ENCODE measurements at places on chromosomes 11 and 22.

DNA sequence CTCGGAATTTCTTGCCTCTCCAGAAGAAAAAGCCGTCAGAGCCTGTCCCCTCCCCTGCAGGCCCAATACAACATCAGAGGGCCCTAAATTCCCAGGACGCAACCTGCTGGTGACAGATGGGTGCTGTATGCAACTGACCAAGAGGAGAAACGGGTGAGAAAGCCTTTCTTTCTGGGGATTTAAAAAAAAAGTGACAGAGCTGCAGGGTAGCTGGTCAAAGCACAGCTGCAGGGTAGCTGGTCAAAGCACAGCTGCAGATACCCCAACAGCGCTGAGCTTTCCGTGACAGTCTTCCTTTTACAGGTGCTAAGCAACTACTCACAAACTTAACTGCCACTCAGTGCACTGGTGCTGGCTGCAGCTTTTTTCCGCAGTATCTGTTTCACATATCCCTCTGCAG lies 17.8 kb downstream of the AP1B1 start:
- DNase-seq, result no peak

GRCh38 chr11:44834846-44835245 lies 108.1 kb downstream of the TSPAN18 start:
- no peak for DNase-seq

- DNase-seq, result peak; percentile 69
Measured at GRCh38 chr22:39144101-39144767, 8.2 kb downstream of the CBX7 start.

DNA sequence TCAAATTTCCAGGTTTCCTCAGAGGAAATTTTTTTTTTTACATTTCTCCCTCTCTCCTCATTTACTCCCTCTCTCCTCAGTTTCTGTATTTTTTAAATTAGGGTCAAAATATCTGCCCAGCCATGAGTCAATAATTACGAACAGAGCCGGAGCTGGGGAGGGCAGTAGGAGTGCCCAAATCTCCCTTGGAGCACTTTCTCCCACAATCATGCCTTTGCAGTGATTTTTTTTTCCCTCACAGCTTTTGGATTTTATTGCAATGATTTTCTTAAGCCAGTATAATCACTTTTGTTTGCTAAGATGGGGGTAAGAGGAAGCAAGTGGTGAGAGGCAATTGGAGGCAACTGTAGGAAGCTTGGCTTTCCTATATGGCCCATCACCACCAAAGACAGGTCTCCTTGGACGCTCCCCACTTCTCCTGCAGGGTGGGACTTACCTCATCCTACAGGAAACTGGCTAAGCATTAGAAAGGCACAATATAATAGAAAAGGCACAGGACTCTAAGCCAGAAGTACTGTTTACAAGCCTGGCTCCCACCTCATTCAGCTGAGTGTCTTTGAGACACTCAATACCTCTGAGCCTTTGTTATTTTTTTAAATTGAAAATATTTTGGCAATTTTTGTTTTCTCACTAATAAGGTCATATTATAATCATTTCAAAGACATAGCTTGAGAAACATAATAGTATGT lies 192.6 kb upstream of the PITPNB start:
- DNase-seq, result no peak

DNA sequence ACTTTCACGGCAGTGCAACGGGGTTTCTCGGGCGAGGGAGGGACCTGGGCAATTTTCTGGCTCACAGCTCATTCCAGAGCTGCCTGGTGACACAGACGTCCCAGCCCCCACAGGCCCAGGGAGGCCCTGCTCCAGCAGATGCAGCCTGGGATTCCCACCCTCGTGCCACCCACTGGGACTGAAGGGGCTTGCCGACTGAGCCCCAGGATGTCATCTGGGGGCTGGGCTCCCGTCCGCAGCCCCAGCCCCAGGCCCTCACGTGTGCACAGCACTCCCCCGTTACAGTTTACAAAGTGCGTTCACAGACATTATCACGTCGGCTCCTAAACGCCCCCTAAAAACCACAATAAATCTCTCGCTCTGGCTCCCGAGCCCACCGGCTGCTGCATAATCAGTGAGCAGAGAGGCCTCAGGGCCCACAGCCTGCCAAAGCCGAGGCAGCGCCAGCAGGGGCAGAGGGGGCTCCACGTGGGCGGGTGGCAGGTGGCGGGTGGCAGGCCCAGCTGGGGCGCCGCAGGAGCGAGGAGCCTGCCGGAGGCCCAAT lies 76.9 kb upstream of the TCF20 start:
- DNase-seq, result no peak

DNA sequence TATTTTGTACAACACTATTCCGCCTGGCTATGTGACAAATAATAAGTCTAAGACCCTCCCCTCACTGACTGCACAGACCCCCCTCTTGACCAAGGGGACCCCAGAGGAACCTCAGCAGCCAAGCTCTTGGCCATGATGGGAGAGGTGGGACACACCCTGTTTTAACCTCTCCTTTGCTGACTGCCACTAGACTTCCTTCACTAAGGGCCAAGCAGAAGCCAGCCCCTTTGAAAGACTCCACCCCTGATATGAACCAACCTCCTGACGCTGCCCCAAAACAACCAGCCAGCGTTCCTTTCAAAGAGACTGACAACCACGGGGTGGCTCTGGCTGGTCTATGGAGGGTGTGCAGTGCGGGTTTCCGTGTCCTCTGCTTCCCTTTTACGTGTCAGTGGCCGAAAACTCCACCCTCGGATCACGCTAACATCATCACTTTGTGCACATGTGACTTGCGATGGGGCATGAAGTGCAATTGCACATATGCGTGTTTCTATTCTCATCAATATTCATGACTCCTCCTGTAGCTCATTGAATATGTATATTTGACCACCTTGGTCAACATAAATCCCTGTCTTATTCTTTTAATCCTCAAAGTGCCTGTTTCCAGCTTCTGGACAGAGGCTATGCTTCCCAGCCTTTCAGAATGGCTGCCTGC lies 643.9 kb downstream of the TBC1D22A start:
- no peak for DNase-seq

- DNase-seq, result no peak
Measured at GRCh38 chr11:13135385-13136271, 126.5 kb downstream of the RASSF10 start.

GRCh38 chr11:74380746-74381439 lies 17.3 kb downstream of the PGM2L1 start:
- DNase-seq, result peak; percentile 37

DNA sequence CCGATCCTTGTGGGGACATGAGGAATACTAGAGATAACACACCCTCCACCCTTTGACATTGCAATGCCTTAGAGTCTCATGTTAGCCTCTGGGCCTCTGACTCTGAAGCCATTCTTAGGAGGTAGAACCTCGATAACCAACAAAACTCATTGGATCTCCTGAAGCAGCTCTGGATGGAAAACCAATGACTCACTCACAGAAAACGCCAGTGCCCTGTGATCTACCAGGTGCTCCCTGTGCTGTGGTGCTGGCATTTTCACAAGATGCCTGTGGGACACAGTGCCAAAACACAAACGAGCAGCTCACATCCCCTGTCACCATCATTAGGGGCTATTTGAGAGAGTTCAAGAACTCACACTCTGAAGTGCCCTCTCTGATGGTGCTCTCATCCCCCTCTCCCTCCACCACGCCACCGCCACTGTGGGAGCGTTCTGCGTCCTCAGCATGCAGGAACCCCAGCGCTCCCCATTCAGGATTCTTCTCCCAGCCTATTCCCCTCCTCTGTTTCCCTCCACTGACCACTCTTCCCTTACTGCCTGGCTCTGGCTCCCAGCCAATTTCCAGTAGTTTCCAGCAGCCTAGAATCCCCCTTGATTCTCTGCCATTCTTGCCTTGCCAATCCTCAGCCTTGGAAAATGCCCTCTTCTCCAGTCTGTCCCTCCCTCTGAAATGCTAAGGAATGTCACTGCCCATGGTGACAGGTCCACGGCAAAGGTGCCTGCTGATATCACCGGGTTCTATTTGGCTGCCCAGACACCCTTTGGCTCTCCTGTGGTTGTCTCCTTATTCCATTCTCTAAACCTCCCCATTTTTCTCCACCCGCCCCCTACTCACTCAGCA lies 4.7 kb upstream of the POLD4 start:
- no peak for DNase-seq

- DNase-seq, result no peak
Measured at GRCh38 chr22:27470169-27470772, 331.3 kb downstream of the MN1 start.

DNA sequence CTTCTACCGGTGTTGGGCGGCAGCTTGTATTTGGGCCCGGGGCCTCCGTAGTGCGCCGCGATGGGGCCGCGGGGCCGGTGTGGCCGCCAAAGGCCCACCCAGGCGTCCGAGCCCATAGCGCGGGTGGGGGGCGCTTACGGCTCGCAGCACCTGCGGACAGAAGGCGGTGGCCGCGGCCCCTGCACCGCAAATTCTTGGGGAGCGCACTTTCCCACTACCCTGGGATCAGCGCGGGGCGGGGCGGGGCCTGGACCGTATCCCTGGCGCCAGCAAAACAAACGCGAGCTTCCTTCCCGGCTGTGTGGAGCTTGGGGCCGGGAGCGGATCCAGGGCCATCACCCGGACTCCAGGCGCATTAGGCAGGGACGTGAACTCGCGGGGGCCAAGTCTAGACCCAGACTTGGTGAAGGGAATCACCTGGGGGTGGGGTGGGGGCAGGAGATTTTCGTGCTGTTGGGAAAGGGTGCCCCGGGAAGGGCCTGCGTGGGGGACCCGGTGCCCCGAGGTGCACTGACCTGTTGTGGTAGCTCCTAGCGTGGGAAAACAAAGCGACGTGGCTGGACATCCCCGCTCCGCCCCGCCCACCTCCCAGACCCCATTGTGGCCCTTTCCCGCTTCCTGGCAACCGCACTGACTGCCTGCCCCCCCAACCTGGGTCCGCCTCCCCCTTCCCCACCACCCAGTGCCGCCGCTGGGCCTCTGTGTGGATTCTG lies 2.3 kb upstream of the TYMP start:
- no peak for DNase-seq

DNA sequence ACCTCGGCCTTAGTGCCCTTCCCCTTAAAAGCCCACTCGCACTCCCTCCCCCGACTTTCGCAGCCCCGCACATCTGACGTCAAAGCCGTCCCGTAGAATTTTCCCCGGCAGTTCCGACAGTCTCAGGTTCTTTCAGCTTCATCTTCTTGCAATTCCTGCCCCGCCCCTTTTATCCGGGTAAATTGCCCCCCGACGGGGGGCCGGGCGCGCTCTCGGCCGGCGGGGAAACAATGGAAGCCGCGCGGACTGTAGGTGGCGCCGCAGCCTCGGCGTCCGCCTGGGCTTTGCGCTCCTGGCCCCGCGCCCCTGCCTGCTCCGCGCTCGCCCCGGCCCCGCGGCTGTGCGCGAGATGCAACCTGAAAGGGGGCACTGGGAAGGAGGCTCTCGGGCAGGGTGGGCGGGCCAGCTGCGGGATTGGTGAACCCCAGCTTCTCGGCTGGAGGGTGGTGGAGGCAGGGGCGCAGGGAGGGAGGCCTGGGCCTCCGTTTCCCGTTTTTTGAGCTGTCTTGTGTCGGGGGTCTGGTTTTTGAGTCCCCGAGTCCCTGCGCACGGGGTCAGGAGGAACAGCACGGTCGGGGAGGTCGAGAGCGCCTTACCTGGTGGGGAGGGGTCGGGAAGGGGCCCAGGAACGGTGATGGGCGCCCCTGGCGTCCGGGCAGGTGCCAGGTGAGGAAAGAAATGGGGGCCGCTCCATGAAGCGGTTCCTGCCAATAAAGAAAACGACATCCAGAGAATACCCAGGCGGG lies 859 bp upstream of the FGF19 start:
- DNase-seq, result peak; percentile 37

DNA sequence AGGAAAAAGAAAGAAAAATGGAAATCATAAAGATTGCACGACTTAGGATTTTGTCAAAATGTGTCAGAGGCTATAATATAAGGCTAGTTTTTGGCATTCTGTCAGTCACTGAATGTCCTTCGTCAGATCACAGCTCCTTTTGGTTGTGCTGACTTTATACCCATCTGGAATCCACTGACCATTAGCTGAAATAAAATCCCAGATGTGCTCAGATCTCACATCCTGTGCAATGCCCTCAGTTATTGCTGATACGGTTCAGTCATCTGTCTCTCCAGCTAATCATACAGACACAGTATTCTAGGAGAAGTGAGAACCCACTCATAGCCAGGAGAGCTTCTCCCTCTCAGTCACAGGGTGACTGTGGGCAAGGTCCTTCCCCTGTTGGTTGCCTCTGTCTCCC lies 11.5 kb downstream of the CD44 start:
- DNase-seq, result no peak

GRCh38 chr11:6476571-6476970 lies 2.8 kb upstream of the TRIM3 start:
- DNase-seq, result peak; percentile 9

DNA sequence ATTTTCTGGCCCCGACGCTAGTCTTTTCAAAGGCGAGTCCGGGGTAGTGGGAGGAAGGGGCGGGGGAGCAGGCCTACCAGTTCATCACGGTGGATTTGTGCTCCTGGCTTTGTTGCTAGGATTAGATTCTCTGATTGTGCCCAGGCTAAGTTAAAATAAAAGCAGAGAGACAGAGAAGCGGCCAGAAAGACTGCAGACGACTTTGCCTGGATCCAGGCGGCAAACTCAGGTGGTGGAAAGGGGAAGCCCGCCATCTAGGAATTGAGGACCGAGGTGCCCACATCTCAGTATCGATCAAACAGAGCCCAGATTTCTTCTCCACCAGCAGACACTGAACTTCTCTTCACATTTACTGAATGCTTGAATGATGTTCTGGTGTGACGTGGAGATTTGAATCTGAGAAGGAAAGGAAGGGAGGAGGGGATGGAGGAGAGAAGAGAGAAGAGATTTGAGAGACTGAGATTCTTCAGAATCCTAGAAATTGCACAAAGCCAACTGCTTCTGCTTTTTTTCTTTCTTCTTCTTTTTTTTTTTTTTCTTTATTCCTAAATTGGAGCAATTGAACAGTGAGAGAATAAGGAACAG lies 2.7 kb downstream of the FAT3 start:
- no peak for DNase-seq

DNA sequence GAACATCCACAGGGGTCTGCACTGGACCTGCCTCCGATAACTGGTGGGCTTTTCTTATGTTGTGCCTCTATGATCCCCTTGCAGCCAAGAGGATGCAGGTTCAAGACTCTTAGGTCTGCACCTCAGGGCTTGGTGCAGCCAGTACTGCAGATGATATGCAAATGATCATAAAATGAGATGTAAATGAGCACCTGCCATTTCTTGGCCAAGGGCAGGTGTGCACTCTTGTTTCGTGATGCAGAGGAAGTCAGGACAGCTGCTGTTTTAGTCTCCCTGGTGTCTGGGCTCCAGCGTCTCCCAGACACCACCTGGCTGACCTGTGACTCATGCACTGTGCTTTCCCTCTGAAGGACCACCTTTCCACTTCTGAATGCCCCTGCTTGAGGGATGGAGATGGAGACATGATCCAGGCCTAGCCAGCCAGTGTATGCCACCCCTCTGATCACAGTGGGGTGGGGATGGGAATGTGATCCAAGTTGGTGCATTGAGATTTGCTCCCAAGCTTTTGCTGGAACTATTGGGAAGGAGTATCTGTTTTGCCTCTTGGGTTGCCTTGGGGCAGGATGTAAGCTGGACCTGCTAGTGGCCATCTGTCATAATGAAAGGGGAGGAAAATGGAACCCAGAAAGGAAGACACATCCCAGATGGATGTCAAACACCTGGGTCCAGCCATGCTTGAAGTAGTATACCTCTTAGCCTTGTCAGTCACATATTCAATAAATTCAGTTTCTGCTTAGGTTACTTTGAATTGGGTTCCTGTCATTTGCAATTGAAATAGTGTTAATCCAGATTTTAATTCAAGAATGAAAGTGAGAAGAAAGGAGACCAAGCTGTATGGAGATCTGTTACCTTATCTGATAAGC lies 3.3 kb upstream of the KCNJ11 start:
- no peak for DNase-seq

- DNase-seq, result no peak
Measured at GRCh38 chr11:62147545-62147944, 23.7 kb downstream of the INCENP start.
